NK-92 treated with Interleukin-12 subunit alpha and Interleukin-12 subunit beta, amount 100 ng/mL, for 24 hours (cell line): ENCODE measurements at places on chromosomes 6 and 20.

- DNase-seq, result no peak
These were observed 998 bp downstream of the BMP2 start for GRCh38 chr20:6768228-6769140.

GRCh38 chr6:46054516-46054915 lies 38.9 kb upstream of the CLIC5 start:
- DNase-seq, result no peak

- DNase-seq, result no peak
These were observed 432.8 kb downstream of the PKHD1 start for GRCh38 chr6:51654647-51655046.

DNA sequence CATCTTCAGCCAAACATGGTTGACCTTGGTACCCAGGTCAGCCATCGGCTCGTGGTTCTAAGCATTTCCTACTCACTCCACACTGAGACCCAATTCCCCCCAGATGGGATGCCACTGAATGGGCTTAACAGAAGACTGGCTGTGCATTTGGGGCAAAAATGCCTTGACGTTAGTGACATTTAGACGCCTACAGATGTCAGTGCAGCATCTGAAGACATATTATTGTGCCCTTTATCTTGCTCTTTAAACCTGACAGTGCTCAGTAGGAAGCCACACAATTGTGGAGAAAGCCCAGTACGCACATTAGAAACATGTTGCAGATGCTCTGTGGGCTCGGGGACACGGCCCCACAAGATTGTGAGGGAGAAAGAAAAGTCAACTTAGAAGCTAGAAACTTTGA lies 414.7 kb downstream of the PTPRT start:
- DNase-seq, result no peak

GRCh38 chr20:7841291-7841970 lies 98.8 kb downstream of the HAO1 start:
- no peak for DNase-seq

DNA sequence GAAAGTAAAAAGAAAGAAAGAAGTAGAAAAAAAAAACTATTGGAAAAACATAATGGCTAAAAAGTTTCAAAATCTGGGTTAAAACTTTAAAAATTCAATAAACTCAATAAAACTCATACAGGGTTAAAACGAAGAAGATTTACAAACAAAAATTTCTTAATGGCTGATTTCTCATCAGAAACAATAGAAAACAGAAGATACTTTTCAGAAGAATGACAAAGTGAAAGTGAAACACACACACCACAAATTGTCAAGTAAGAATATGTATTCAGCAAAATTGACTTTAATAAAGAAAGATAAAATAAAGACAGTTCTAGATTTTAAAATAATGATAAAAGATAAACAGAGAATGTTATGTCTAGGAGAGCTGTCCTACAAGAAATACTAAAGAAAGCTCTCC lies 618.9 kb upstream of the GJE1 start:
- DNase-seq, result no peak

GRCh38 chr6:13586603-13587542 lies 12.5 kb downstream of the SIRT5 start:
- no peak for DNase-seq

- DNase-seq, result no peak
These were observed 44.5 kb downstream of the TIAM2 start for GRCh38 chr6:155039618-155040017.

GRCh38 chr20:53381568-53382262 lies 211.9 kb downstream of the ZNF217 start:
- no peak for DNase-seq

DNA sequence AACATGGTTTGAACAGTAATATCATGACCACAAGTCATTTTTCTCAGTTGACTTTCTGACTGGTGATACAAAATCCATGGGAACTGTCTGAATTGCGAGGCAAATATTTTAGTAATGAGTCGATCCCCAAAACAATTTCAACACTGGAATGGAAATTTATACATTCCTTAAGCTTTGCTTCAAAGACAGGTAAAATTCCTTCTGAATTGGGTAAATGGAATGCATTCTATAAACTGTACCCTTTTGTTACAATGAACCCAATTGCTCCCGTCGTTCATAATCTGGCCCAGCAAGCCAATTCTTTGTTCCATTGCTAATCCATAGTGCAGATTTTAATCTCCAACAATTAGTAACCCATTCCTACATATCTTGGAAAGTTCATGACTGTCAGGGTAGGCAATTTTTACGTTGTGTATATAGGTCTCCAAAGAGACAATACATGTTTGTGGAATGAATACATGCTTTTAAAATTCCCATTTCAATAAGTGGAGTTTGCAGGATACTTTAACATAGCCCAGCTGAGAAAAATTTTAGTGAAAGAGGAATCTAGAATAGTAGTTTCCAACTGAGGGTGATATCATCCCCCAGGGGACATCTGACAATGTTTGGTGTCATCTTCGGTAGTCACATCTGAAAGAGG lies 32.7 kb downstream of the CYP24A1 start:
- no peak for DNase-seq

- DNase-seq, result no peak
These were observed 123.3 kb upstream of the B3GAT2 start for GRCh38 chr6:71080133-71080532.

- no peak for DNase-seq
These were observed 310.5 kb upstream of the JAG1 start for GRCh38 chr20:10984294-10984693.

- DNase-seq, result no peak
These were observed 123.8 kb upstream of the ID4 start for GRCh38 chr6:19713411-19713810.

DNA sequence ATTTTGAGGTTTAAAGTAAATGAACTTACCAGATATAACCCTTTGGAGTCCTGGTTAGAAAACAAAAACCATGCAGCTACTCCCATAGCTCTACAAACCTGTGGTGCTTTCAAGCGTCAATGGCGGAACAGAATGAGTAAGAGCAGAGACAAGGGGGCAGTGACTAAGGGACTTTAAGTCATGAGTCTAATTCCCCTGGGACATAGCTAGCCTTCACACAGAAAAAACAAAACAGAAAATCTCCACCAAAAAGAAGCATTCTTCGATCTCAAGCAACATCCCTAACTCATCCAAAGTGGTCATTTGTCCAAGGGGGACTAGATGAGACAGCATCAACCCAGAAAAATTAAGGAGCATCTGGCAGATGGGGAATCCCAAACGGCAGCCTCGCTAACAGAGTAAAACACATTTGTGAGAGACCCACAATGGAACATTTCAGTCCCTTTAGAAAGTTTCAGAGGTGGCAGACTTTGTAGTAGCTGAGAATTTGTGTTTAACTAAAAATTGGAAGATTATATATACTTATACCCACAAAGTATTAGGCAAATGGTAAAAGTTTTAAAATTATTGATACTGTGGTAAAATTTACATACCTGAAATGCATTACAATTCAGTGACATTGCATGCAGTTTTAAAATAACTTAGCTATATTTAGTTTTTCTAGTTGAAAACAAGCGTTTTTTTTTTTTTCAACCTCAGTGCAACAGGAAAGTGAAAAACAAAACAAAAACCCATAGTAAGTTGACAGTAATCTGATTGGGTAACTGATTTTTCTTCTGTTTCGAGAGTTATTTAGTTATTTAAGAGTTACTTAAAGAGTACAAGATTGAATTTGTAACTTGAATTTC lies 67.5 kb downstream of the KCNQ5 start:
- DNase-seq, result no peak

- DNase-seq, result peak; percentile 27
These were observed 12.8 kb downstream of the STK4 start for GRCh38 chr20:44979090-44979621.

- DNase-seq, result no peak
These were observed 146.6 kb downstream of the ANKRD60 start for GRCh38 chr20:58081846-58082245.

DNA sequence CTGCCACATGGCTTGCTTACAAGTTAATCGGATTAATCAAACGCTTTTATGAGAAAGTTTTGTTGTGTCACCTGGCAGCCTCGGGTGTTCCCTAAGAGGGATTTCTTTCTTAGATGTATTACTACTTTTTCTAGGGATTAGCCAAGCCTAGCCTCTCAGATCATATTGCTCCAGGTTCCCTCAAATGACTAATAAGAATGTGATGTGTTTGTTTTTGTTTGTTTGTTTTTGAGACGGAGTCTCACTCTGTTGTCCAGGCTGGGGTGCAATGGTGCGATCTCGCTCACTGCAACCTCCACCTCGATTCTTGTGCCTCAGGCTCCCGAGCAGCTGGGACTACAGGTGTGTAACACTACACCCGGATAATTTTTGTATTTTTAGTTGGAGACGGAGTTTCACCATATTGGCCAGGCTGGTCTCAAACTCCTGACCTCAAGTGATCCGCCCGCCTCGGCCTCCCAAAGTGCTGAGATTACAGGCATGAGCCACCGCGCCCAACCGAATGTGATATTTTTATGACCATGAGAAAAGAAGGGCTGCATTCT lies 977 bp downstream of the HMGN4 start:
- no peak for DNase-seq

- DNase-seq, result no peak
These were observed 690 bp downstream of the IFNGR1 start for GRCh38 chr6:137218473-137218916.

- no peak for DNase-seq
These were observed 34.2 kb downstream of the MRPL14 start for GRCh38 chr6:44093066-44093465.

- no peak for DNase-seq
These were observed 18.4 kb downstream of the LHFPL5 start for GRCh38 chr6:35823601-35824000.

- no peak for DNase-seq
These were observed 417.3 kb upstream of the NOX3 start for GRCh38 chr6:155872961-155873360.

DNA sequence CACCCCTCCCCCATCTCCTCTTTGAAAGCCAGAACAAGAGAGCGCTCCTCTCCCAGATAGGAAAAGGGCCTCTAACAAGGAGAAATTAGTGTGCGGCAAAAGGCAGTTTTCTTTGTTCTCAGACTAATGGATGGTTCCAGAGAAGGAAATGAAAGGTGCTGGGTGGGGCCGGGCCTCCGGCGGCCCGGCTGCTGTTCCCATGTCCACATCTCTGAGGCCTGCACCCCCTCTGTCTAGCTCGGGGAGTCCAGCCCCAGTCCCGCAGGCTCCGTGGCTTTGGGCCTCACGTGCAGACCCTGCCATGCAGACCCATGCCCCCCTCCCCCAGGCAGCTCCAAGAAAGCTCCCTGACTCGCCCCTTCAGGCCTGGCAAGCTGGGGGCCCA lies 35.8 kb upstream of the MRGBP start:
- no peak for DNase-seq

DNA sequence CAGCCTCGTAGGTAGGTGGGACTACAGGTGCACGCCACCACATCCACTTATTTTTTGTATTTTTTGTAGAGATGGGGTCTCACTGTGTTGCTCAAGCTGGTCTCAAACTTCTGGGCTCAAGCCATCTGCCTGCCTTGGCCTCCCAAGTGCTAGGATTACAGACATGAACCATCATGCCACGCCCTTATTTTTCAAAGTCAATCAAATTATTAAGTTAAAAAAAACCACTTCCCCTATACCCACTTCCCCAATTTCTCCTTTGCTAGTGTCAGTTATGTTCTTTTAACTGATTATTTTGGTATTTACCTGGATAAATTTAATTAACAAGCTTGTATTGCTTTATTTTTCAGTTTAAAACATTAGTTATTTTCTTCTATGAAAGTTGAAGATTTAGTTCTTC lies 49.6 kb downstream of the RIOK1 start:
- DNase-seq, result no peak

- no peak for DNase-seq
These were observed 927 bp upstream of the MANEA start for GRCh38 chr6:95576218-95576997.

- DNase-seq, result no peak
These were observed 60.1 kb downstream of the MTHFD1L start for GRCh38 chr6:150925590-150925928.

DNA sequence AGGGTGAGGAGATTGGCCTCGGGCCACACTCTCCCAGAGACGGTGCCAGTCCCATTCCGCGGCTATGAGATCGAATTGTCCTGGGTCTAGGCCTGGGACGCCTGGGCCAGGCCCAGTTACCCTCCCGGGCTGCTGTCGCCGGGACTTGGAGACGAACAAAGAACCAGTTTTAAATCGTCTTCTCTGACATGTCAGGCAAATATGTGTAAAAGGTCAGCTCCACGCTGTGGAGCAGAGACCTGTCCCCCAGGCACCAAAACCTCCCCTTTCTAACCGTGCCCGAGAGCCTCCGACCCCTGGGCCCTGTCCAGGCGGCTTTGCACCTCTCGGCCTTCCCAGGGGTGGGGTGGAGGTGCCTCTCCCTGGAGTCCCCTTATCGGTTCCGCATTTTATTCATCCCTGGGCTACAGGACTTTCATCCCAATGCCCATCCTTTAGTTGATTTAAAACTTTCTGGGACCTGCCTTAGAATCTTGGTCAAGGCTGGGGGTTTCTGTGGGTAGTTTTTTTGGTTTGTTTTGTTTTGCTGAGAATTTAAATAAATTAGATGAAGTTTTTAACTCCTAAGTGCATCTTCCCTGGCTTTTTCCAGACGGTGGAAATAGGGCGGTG lies 5.8 kb upstream of the TFAP2A start:
- no peak for DNase-seq

DNA sequence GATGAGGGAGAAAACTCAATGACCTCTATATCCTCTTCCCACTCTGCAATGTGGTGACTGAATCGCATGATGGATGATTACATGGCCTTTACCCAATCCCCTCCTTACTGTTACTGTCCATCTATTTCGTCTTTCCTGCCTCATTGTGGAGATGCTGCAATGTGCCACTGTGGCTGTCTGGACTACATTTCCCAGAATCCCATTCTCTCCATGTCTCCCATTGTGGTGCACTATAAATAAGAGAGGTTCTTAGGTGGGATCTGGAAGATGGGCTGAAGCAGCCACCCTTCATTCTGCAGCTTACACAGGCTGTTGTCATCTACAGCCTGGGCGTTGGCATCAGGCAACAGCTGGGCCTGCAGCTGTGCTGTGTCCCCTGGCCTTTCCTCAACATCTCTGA lies 233.6 kb downstream of the PRKN start:
- DNase-seq, result no peak

- DNase-seq, result no peak
These were observed 75.5 kb downstream of the HMGN3 start for GRCh38 chr6:79158856-79159516.

GRCh38 chr6:108739496-108740330 lies 108.5 kb upstream of the ARMC2 start:
- DNase-seq, result no peak

- DNase-seq, result no peak
These were observed 441.1 kb upstream of the JARID2 start for GRCh38 chr6:14804785-14805210.

GRCh38 chr6:7311176-7311575 lies 1.8 kb downstream of the SSR1 start:
- DNase-seq, result no peak

DNA sequence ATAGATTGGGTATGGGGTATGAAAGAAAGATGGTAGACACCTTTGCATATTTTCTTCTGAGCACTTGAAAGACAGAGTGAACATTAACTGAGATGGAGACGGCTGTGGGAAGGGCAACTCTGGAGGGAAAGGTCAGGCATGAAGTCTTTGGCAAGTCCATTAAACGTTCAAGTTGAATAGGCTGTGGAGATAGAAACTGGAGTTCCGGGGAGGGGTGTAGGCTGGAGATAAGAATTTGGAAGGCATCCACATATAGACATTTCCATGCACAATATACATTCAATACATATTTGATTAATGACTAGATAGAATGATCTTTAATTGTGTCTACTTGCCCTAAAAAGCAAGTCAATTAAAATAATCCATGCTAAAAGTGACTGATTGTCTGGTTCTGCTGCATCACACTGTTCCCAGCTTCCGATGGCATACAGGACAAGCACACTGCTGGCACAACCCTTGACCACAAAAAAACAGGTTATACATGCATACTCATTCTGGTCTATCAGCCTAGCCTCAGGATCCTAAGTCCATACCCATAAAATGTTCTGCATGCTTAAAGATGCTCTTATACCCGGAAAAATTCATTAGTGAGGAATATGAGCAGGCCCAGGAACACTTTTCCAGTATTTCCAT lies 1.9 kb upstream of the MYLK4 start:
- no peak for DNase-seq
